ENCODE measurements at places on chromosomes 13 and 19.
A peak's percentile ranks its signal among the peaks of the same experiment; 100 is the strongest.

- no peak for DNase-seq
Observed at GRCh38 chr13:41382431-41382830, 71.4 kb downstream of the NAA16 start.

- no peak for DNase-seq
Observed at GRCh38 chr13:102617697-102618350, 21.0 kb downstream of the TPP2 start.

- DNase-seq: no peak
Observed at GRCh38 chr13:73924607-73925006, 209.6 kb downstream of the KLF12 start.

- DNase-seq: peak; percentile 11
Observed at GRCh38 chr13:77779552-77780272, 82.2 kb downstream of the SLAIN1 start.

DNA sequence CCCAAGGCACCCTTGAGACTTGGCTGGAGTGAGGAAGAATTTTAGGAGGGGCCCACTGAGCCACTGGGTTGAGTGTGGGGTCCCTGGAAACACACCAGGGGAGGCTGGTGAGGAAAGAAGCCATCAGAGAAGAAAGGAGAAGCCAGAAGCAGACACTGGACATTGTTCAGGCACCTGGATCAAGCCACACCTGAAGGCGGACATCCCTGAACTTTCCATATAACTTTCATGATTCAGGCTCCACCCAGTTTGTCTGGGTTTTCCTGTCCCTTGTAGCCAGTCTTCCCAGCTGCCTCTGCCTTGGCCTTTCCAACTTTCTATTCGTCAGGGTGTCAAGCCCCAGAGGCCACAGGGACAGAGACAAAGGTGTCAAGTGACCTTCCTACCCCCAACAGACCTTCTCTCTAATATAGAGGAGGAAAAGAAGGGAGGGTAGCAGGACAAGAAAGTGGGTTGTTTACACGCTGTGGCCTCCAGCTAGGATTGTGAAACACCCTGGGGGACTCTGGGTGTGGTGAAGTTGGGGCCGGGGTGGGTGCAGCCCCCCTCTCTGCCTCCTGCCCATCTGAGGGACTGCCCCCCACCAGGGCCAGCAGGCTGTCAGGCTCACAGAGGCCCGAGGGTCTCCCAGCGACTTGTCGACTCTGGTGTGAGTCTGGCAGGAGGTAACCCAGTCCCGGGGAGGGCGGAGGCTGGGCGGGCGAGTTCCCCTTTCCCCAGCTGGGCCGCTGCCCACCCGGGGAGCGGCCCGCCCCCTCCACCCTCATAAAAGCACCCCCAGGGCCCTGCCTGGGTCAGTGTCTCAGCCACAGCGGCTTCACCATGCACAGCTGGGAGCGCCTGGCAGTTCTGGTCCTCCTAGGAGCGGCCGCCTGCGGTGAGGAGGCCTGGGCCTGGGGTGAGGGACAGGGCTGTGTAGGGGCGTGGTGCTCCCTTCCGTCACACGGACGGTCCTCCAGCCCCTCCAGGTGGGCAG, at the start of gene CFD:
CFD (plus strand) TSS at position 797 of the 976 bp plus-strand sequence; CDS start at position 823, 26 bp downstream.
- peak; percentile 62 for DNase-seq
